ENCODE measurements at places on chromosomes 4 and X. TPM values are rescaled to one million over a fixed set of nuclear protein-coding genes. Genes with fewer than 3 reads are reported as not detected.

DNA sequence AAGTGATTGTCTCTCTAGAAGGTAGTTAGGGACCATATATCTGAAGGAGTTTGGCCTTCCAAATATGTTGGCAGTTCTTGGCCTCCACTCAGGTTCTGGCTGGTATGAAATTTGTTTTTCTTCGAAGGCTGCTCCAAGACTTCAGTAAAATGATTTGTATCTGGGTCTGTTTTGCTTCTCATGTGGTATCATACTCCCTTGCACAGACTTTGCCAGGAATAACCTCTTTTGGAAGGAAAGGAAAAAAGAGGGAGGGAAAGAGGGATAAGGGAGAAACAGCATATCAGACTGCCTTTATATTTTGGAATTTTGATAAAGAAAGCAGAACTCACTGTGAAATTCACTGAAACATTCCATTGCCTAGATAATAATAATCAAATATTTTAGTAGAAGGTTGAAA, 242.1 kb upstream of the HHIP start:
- no peak for DNase-seq
- peak overlapping the region; percentile 86 for H3K27ac ChIP-seq
- peaks cover 20% of the 10 kb centered on the region for H3K4me1 ChIP-seq
- no peaks in the 10 kb centered on the region for H3K27me3 ChIP-seq
- H3K4me3 ChIP-seq: no peak overlapping the region
- H3K36me3 ChIP-seq: no peaks in the 10 kb centered on the region

- H3K27ac ChIP-seq: no peak overlapping the region
- H3K36me3 ChIP-seq: no peaks in the 10 kb centered on the region
- no peak overlapping the region for H3K4me3 ChIP-seq
- peak; percentile 54 for DNase-seq
- H3K4me1 ChIP-seq: no peaks in the 10 kb centered on the region
Observed at GRCh38 chr4:42420140-42420539, 22.9 kb downstream of the SHISA3 start.

GRCh38 chrX:14064626-14065432, 35.1 kb upstream of the GEMIN8 start:
- H3K4me3 ChIP-seq: no peak overlapping the region
- H3K27ac ChIP-seq: no peak overlapping the region
- H3K36me3 ChIP-seq: no peaks in the 10 kb centered on the region
- H3K27me3 ChIP-seq: no peaks in the 10 kb centered on the region
- no peak for DNase-seq

DNA sequence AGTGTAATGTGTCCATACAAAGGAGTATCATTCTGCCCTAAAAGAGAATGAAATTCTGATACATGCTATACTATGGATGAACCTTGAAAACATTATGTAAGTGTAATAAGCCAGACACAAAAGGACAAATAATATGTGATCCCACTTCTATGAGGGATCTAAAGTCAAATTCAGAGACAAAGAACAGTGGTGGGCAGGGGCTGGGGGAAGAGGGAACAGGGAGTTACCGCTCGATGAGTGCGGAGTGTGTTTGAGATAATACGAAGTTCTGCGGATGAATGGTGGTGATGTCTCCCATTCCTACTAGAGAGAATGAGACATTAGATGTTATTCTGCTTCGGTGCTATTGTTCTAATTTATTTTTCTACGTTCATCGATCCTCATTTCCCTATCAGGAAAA, 46.1 kb upstream of the TLR2 start:
- H3K36me3 ChIP-seq: no peaks in the 10 kb centered on the region
- no peak for DNase-seq
- no peaks in the 10 kb centered on the region for H3K27me3 ChIP-seq
- no peak overlapping the region for H3K27ac ChIP-seq
- no peak overlapping the region for H3K4me3 ChIP-seq

SCD5 gene
- 4.7 TPM for total RNA-seq

NDUFC1 gene
- total RNA-seq: 91.6 TPM

Measured in cardiac muscle cell (in vitro differentiated cells and primary cell).